Activated T-helper 1 cell treated with anti-CD3 and anti-CD28 coated beads, Interleukin-2, amount 50 U/mL, for 16 hours (primary cell): ENCODE measurements at places on chromosomes 2 and 18.

DNA sequence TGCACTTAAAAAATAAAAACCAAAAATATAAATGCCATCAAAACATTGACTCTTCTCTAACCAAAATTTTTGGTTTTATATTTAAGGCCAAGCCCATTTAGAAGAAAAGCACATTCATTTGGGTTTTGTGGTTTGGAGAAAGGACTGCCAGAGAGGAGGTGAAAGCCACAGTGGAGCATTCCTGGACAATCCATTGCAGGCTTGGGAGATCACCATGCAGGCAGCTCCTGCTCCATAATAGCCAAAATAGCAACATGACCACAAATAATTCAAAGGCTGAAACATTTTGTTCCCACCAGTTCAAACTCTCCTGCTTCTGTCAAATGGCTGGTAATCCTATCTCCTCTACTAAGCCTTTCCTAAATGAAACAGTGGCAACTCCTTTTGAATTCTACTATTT, 73.5 kb downstream of the GALNT3 start:
- DNase-seq = no peak

DNA sequence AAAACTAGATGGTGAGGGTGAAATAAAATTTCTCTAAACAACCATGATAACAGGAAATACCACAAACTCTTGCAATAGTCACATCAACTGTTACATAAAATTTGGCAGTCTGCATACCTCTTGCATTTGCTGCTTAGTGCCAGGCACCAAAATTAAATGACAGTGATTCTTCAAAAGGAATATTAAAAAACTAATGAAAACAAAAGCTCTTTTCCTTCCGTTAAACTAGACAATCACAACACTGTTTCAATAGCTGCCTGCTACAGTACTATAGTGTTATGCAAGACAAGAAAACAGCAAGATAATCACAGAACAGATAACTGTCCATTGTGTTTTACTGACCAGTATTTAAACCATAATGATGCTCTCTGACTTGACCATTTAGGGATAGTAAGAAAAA, 239.0 kb upstream of the SMAD7 start:
- no peak for DNase-seq

DNA sequence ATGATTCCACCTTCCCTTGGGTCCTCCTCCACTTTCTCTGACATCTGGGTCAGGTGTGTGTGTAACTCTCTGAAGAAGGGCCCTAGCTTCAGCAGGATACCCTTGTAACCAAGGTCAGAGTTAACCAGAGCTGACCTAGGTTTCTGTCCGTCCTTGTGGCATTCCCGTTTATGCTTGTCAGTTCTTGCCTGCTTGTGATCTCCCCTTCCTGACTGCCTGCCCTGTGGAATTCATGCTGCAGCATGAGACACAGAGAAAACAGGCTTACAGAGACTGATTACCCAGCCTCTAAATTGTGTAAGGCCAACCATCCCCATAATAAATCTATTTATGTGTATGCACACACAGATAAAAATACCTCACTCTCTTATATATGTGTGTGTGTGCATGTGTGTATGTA, 22.8 kb downstream of the NXPH2 start:
- DNase-seq = no peak

DNA sequence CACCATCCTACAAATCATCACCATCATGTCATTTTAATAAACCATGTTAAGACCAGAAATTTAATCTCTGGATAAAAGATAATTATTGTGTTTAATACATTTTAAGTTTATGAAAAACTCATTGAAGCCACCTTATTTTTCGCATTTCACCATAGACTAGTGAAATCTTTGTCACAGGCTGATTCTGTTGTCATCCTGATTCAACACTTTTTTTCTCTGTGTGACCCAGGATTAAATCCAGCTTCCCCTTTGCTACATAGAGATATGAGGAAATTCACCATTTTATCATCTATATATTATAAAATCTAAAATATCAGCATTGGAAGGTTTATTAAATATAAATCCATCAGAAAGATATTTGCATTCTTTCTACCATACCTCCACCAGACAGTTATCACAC, 29.2 kb upstream of the MRO start:
- no peak for DNase-seq

- no peak for DNase-seq
These were observed 251.3 kb downstream of the RPIA start for GRCh38 chr2:88942798-88943197.

DNA sequence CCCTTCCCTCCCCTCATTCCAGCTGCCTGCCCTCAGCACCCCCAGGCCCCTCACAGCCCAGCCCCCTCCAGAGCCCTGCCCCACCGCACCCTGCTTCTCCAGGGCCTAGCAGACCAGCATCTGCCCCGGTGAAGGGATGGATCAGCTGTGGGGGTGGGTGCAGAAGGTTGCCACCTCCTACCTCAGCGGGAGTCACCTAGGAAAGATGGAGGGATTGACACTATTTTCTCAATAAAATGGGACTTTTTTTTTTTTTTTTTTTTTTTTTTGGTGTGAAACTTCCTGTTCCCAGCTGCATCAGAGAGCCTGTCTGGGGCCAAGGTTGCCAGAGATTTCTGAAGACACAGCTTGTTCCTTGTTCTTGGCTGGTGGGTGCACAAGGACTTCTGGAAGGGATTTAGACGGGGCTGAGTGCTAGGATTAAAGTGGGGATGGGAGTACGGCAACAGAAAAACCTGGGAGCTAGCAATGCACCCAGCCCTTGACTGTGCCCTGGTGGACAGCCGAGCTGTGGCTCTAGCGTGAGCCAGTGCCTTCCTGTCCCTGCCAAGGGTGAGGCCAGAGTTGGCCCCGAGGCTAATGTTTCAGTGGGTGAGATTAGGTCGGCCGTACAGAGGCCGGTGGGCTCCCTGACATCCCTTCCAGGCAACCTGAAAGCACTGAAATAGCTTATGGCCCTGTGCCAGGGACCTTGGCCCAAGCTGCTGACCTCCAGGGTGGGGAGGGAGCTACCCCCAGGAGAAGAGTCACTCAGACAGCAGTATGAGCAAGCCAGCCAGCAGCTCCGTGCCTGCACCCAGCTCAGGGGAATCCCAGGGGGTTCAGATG, 4.6 kb downstream of the B3GNT7 start:
- DNase-seq = no peak

DNA sequence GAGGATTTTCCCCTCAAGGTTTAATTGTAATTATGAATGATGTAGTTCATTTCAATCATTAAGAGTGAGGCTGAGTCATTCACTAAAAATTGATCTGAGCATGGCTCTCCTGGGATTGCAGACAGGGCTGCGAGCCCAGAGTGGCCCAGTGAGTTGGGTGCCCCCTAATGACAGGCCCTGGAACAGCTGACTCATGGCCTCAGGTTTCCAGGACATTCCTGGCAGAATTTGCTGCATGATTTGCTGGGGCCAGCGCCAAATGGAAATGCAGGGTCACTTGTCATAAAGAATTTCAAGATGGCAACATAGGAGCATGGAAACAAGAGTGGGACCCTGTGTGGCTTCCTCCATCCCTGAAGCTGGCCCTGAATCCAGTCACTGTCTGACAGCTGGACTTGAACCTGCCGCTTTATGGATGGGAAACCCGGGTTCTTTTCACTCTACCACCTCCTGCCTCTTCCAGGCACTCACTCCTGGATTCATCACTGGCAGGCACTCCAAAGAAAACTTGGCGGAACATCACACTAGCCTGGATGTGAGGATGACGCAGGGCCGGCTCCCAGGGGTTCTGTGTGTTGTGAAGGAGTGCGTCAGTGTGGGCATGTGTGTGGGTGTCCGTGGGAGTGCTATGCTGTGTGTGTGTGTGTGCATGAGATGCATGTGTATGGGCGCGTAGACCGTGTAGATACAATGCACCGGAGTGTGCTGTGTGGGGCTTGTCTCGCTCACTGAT, 15.2 kb downstream of the OTOF start:
- no peak for DNase-seq
